Frontal cortex (tissue), 4 donors: ENCODE measurements at places on chromosomes 2 and 18. TPM values are rescaled to one million over a fixed set of nuclear protein-coding genes. Genes with fewer than 3 reads are reported as not detected.

The TBR1 gene
- total RNA-seq, result 73.8 TPM

The C2orf15 gene
- 4.5 TPM for total RNA-seq

The CFAP210 gene
- total RNA-seq, result 5.3 TPM

The EDAR gene
- under 0.01 TPM for total RNA-seq

The CREG2 gene
- total RNA-seq, result 9.8 TPM

The CRYGC gene
- not detected for total RNA-seq

The PROKR1 gene
- total RNA-seq, result 0.82 TPM

The RUFY4 gene
- not detected for total RNA-seq

The TRIM43 gene
- total RNA-seq, result not detected

The QPCT gene
- 22.0 TPM for total RNA-seq

The ATOH8 gene
- 2.0 TPM for total RNA-seq

The CABYR gene
- total RNA-seq, result 24.1 TPM

The AKAIN1 gene
- 4.5 TPM for total RNA-seq

The EVX2 gene
- not detected for total RNA-seq

The EGR4 gene
- not detected for total RNA-seq

The NT5C1B gene
- not detected for total RNA-seq

The LAMA1 gene
- total RNA-seq, result 12.2 TPM

The GALNT5 gene
- under 0.01 TPM for total RNA-seq

The AOX1 gene
- 0.82 TPM for total RNA-seq
